ENCODE measurements at places on chromosomes 5 and 9. TPM values are rescaled to one million over a fixed set of nuclear protein-coding genes. Genes with fewer than 3 reads are reported as not detected.

GRCh38 chr9:136947955-136948510 is 3.0 kb downstream of the C8G start:
- no peak for DNase-seq

Gene CORO2A
- total RNA-seq: 45.3 TPM

- no peak for DNase-seq
Measured at GRCh38 chr9:80020056-80020455, 448.3 kb downstream of the TLE4 start.

DNA sequence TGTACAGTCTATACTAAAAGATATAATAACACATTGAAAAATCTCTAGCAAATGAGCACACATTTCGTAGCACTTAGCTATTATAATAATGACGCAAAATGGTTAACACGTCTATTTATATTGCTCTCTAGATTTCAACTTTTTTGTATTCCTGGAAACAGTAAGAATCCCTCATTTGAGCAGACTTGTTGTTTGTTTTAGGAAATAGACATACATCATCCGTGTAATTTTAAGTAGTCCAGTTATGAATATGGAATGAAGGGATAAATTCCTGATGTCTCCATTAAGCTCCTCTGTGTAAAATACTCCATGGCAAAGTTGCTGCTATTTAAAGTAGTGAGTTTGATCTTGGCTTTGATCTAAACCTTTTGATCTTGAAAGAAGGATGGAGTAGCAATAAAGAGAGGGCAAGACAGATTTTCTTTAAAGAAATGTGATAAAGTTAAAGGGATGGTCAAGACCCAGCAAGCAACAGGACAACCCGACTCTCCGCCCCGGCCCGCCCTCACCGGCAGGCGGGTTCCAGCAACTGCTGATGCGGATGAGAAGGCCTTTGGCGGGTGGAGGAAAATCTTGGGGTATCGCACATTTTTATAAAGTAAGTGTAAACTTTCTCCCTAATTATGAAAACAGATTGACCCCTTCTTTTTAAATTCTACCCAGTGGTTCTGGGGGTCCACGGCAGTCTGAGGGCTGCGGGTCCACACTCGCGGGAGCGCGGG is 277.4 kb downstream of the AOPEP start:
- peak; percentile 60 for DNase-seq

Gene SLCO6A1
- total RNA-seq: 1.7 TPM

- DNase-seq: no peak
Measured at GRCh38 chr9:112078432-112078831, 96.7 kb downstream of the SUSD1 start.

DNA sequence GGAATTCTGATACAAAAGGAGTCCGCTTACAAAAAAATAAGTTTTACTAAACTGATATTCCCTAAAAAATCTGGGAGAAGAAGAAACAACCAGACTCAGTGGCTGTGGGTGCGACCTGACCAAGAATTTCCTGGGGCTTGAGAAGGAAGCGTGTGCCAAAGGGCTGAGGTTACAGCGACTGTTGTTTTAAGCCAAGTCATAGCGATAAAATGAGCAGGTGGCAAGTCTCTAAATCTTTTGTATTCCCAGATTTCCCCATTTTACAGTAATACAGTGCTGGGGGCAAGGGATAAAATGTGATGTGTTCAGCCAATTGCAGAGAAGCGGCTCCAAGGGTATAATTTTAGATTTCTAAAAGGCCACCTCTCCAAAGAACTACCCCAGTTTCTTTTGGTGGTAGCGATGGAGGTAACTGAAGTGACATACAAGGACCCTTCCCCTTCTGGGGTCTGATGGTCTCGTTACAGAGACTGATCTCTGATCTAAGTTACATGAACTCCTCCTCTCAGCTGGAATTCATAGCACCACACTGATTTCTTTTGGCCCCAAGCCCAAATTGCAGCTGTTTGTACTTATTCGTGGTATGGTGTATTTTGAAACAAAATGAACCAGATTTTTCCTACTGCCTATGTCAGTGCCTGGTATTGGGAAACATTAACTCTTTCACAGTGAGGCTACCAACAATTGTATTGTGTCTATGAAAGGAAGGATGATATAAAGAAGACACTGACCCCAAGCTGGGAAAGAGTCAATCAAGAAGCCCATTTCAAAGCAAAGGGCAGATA is 41.6 kb downstream of the LPAR1 start:
- no peak for DNase-seq

- DNase-seq: no peak
Measured at GRCh38 chr9:20480249-20480648, 142.1 kb downstream of the MLLT3 start.

DNA sequence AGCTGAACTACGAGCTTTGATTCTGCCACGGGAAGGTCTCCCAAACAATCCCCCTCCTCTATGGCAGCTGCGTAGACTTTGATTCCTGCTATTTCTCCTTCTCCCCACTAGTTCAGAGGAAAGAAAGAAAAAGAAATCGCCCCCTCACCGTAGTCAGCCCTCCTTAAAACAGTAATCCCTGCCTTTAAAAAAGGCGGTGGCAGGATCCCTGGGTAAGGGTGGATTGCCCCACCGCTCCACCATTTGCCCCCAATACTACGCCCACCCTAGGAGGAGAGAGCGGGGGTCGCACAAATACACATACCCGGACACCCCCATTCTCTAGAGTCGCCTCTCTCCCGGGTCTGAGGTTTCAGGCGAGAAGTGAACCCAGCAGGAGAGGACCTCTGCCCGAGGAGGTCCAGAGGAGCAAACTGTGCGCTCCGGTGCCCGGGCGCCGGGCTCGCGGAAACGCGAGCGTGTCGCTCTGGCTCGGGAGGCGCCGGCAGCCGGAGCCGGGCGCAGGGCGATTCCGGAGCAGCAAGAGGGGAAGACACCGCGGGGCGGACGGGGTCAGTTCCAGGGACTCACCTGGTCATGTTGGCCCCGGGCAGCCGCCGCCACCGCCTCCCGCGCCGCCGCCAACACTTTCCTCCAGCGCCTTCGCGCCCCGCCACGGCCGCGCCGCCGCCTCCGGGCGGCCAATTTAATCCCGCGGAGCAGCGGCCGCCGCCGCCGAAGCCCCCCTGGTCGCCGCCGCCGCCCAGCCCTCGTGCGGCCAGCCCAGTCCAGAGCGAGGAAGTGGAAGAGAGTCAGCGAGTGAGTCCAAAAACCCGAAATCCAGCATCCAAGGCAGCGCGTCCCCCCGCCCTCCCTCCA is 1057.7 kb upstream of the DMAC1 start:
- no peak for DNase-seq

Gene LRRC70
- total RNA-seq: 0.36 TPM

GRCh38 chr9:128021098-128021497 is 40.3 kb upstream of the EEIG1 start:
- no peak for DNase-seq

Gene SLC24A2
- total RNA-seq: not detected

DNA sequence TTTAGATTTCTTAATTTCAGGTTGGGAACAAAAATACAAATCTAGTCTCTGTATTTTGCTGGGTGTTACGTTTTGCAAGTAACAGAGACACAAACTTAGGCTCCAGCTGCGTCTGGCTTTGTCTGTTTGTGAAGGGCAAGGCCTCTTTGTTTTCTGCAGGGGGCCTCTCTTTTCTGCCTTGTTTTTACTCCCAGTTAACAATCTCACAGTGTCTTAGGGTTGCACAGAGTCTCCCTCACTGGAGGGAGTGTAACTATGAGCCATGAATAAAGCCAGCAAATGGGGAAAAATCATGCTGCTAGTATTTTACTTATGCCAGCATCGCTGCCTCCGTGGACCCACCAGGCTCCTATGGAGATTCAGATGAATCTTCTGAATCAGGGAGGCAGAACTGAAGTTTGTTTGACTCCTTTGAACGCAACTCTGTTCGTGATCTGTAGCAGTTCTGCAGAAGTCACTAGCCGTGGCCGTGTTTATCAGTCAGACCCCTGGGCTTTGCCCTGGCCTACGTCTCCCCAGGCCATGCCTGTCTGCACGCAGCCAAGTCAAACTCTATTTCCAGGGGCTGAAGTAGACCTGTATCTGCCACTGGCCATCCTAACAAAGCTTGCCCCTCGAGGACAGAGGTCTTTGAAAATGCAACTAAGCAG is 77.2 kb downstream of the ATP10B start:
- no peak for DNase-seq

DNA sequence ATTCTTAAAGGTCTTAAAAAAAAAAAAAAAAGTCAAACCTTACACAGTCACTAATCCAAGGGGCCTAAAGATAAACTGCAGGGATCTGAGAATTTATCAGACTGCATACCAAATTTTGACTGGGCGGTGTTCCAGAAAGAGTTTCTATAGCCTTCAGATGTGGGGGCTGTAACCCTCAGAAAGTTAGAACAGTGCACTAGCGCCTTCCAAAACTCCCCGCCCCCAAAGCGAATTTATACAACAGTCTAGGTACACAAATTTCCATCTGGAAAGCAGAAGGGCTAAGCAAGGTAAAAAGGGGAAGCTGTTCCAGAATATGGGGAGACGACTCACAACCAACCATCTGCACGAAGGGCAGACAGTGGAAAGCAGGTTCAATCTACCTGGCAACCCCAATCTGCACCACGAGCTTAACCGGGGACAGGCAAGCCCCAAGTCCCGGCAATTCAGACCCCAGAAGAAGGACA is 813 bp downstream of the ERMP1 start:
- DNase-seq: no peak

Gene TEX48
- not detected for total RNA-seq

GRCh38 chr5:82466986-82467561 is 188.9 kb upstream of the RPS23 start:
- DNase-seq: no peak

Gene FCN2
- not detected for total RNA-seq

Gene ACER2
- 11.1 TPM for total RNA-seq

DNA sequence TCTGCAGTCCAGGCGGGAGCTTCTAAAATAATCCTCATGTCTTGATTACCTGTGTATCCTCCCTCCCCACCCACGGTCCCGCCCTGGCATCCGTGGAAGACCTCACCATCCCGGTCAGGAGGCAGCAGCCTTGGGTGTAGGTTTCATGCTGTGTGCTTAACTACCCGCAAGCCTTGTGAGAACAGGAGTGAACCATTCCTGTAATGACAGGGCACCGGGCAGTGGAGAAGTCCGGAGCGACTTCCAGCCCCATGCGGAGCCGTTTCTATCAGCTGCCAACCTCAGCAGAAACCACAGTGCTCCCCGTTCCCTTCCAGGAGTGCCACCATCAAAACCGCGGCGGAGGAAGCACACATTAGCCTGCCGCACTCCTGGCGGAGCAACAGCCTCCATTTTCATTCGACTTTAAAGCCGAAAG is 123.5 kb upstream of the LMX1B start:
- DNase-seq: no peak

- DNase-seq: peak; percentile 21
Measured at GRCh38 chr5:74296685-74297408, 343.7 kb downstream of the ENC1 start.

- no peak for DNase-seq
Measured at GRCh38 chr9:114696814-114697544, 15.0 kb upstream of the TEX48 start.

DNA sequence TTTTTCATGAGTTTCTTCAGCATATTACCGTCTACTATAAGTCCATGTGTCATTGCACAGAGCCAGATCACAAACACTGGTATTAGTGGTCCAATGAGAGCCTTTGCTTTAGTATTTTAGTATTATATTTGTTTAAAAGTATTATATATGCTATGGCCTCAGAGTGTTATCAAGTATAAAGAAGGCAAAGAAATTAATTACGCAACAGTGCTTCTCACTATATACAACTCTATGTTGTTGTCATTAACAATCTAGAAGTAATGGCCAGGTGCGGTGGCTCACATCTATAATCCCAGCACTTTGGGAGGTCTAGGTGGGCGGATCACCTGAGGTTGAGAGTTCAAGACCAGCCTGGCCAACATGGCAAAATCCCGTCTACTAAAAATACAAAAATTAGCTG is 47.1 kb upstream of the RAPGEF6 start:
- no peak for DNase-seq

DNA sequence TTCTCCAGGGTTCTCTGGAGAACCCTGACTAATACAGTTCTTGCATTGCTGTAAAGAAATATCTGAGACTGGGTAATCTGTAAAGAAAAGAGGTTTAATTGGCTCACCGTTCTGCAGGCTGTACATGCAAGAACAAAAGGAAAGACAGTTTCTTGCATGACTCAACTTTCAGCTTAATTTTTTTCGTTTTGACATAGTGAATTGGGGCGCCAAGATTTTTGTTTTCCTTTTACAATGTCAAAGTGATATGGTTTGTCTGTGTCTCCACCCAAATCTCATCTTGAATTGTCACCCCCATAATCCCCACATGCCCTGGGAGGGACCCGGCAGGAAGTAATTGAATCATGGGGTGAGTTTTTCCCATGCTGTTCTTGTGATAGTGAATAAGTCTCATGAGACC is 11.8 kb upstream of the CRHBP start:
- no peak for DNase-seq

Gene PCDHGB5
- total RNA-seq: 24.5 TPM

DNA sequence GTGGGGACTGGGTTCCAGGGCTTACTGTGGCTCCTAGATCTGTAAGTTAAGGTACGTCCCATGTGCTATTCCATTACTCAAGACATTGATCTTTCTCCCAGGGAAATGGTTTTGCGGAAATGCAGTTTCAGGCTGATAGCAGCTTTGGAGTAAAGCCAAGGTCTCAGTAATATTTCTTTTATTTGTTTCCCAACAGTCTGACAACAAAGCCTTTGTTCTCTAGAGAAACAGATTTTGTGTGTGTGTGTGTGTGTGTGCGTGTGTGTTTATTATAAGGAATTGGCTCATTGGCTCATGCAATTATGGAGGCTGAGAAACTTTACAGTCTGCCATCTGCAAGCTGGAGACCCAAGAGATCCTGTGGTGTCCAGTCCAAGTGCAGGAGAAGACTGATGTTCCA is 12.1 kb upstream of the POC5 start:
- DNase-seq: no peak

Gene SLC2A6
- total RNA-seq: 3.4 TPM

GRCh38 chr9:21841133-21841532 is 38.7 kb downstream of the MTAP start:
- DNase-seq: no peak

Gene ADAMTS13
- total RNA-seq: 8.1 TPM

Gene INSL6
- total RNA-seq: 8.9 TPM

Gene RALGPS1
- total RNA-seq: 20.7 TPM

- no peak for DNase-seq
Measured at GRCh38 chr9:21711504-21711903, 90.9 kb upstream of the MTAP start.

DNA sequence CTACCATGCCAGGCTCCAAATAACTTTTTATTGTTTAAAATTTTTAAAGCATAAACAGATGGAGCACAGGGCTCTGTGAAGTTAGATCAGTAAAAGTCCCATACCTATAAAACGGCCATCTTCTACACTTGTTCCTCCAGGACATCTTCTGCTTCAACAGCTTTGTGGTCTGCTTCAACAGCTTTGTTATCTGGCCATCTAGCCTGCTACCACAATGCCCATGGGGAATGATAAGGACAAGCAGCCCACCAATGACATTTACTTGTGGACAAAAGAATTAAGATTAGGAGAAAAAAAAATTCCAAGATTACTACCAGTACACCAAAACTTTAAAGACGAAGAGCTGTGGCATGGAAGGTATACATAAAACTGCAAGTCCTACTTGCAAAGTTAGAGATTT is 2.2 kb upstream of the VPS13A start:
- DNase-seq: no peak

GRCh38 chr9:37105234-37105633 is 15.1 kb upstream of the ZCCHC7 start:
- DNase-seq: no peak
